ENCODE measurements at places on chromosomes 6 and 20.
A peak's percentile ranks its signal among the peaks of the same experiment; 100 is the strongest.

- H3K4me1 ChIP-seq, result no peaks in the 10 kb centered on the region
- no peaks in the 10 kb centered on the region for H3K27me3 ChIP-seq
- H3K36me3 ChIP-seq, result no peaks in the 10 kb centered on the region
- no peak overlapping the region for H3K4me3 ChIP-seq
These were observed 217.4 kb upstream of the EYS start for GRCh38 chr6:65924411-65924810.

DNA sequence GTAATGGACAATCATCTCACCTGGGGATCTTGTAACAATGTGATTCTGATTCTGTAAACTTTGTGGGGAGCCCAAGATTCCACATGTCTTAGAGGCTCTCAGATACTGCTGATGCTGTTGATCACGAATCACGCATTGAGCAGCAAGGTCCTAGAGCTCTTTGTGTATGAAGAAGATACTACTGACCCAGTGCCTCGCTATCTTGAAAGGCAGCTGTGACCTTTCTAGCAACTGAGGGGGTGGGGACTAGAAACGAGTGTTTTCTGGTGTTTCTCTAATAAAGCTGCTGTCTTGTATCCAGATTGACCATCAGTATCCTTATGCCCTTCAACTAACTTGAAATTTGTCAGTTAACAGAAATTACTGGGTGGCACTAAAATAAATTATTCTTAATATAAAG is 142.9 kb downstream of the MTHFD1L start:
- no peaks in the 10 kb centered on the region for H3K27me3 ChIP-seq
- DNase-seq, result no peak
- no peak overlapping the region for H3K27ac ChIP-seq
- peaks cover 17% of the 10 kb centered on the region for H3K4me1 ChIP-seq
- H3K36me3 ChIP-seq, result peaks cover 4% of the 10 kb centered on the region

GRCh38 chr6:135162678-135163439 is 18.2 kb upstream of the MYB start:
- H3K4me1 ChIP-seq, result peaks cover 61% of the 10 kb centered on the region
- peak overlapping the region; percentile 90 for H3K27ac ChIP-seq
- peak; percentile 56 for DNase-seq
- peak overlapping the region; percentile 43 for H3K4me3 ChIP-seq
- no peaks in the 10 kb centered on the region for H3K27me3 ChIP-seq

- H3K4me3 ChIP-seq, result no peak overlapping the region
- peak overlapping the region; percentile 67 for H3K27ac ChIP-seq
- H3K4me1 ChIP-seq, result peaks cover 44% of the 10 kb centered on the region
- peaks cover 53% of the 10 kb centered on the region for H3K36me3 ChIP-seq
- DNase-seq, result peak; percentile 81
These were observed 56.2 kb upstream of the RIPOR2 start for GRCh38 chr6:24991810-24992467.
